ENCODE measurements at places on chromosomes 1 and 21.

DNA sequence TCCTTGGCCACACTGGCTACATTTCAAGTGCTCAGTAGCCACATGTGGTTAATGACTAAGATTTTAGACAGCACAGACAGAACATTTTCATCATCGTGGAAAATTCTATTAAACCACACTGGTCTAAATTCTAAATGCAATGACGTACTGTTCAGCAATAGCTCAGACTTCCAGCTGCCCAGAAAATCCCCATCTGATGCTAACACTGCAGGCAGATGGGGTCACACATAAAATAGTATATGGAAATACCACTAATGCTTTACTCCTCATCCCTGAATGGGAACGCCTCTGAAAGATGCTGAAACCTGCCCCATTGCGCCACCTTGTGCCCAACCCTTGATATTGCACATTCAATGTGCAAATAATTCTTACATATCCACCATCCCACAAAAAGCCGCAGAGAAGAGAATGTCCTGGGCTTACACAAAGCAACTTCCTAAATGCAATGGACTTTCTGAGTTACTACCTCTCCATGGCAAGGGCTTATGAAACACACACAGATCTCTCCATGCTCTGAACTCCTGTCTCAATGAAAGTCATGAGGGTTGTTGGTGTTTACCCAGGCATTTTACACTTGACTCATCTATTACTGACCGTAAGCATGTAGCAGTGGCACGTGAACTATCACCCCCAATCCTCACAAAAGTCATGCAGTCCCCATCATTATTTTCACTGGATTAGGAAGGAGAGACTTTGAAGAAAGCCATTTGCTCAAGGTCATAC lies 20.3 kb upstream of the SLC5A9 start:
- DNase-seq: peak; percentile 42

DNA sequence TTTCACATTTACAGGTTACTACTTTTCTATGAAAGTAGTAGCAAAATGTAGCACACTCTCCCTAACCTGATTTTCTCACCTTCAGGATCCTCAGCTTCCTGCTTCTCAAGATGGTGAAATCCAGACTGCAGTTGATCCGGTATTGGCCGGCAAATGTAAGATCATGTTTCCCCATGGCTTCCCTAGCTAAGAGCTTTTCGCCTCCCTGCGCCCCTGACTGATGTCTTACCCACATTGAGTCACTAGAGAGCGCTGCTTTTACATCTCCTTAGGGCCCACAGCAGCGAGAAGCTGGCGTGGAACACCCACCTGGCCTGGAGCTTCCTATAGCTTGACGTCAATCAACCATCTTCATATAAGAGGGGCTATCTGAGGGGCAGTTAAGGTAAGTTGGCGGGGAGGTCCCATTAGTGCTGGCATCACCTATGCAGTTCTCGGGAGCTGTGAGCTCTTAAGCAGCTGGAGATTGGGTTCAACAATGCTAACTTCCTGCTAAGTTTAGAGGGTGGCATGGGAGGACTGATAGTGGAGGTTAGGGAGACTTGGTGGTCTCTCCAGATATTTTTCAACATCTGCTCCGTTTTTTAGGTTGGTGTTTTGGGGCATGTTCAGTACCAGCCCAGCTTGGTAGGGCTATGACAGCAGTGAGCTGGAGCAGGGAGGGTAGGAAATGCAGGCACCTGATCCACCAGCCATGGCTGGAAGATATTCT lies 5.5 kb downstream of the PTPN7 start:
- peak; percentile 54 for DNase-seq

DNA sequence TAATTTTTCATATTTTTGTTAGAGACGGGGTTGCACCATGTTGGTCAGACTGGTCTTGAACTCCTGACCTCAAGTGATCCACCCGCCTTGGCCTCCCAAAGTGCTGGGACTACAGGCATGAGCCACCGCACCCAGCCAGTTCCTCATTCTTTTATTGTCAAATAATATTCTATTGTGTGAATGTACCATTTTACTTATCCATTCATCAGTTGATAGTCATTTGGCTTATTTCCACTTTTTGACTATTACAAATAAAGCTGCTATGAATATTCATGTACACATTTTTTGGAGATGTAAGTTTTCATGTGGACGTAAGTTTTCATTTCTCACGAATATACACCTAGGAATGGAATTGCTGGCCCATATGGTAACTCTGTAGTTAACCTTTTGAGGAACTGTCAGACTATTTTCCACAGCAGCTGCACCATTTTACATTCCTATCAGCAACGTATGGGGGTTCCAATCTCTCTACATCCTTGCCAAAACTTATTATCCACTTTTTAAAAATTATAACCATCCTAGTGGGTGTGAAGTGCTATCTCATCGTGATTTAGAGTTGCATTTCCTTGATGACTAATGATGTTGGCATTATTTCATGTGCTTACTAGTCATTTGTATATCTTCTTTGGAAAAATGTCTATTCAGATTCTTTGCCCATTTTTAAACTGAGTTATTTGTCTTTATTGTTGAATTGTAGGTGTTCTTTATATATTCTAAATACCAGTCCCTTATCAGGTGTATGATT lies 12.7 kb downstream of the PACC1 start:
- no peak for DNase-seq

- no peak for DNase-seq
These were observed 340.3 kb downstream of the BRINP2 start for GRCh38 chr1:177511036-177511435.

DNA sequence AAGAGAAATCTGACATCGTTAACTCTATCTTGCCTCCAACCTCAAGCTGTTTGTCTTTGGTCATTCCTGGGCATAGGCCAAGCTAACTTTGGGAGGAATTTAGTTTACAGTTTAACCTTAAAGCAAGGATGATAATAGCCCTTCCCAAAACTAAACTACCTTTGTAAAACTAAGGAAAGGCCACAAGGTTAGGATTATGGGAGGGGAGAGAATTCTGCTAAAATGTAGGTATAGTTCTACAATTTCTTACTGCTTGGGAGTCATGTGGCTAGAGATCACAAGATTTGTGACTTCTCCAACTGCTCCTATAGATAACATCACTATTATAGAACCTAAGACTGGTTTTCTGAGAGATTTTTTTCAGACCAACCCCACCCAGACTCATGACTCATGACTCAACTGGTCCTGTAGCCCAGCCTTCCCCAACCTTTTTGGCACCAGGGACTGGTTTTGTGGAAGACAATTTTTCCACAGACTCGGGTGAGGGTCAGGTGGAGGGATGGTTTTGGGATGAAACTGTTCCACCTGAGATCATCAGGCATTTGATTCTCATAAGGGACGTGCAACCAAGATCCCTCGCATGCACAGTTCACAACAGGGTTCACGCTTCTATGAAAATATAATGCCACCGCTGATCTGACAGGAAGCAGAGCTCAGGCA lies 70.7 kb upstream of the MUTYH start:
- DNase-seq: no peak

DNA sequence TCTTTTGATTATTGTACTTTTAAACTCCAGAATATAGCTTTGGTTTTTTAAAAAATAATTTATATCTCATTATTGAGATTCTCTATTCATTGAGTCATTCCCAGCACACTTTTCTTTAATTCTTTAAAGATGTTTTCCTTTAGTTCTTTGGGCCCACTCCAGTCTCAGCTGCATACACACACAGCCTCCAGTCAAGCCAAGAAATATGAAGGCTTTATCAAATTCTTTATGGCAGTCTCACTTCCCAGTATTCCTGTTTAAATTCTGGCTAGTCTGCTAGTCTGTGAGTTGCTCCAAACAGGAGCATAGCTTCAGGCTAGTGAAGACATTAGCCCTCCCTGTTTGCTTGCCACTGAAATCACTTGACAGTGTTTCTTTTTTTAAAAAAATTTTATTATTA lies 61.2 kb downstream of the CRP start:
- no peak for DNase-seq

GRCh38 chr21:22250355-22250754 lies 1252.1 kb downstream of the NCAM2 start:
- no peak for DNase-seq

DNA sequence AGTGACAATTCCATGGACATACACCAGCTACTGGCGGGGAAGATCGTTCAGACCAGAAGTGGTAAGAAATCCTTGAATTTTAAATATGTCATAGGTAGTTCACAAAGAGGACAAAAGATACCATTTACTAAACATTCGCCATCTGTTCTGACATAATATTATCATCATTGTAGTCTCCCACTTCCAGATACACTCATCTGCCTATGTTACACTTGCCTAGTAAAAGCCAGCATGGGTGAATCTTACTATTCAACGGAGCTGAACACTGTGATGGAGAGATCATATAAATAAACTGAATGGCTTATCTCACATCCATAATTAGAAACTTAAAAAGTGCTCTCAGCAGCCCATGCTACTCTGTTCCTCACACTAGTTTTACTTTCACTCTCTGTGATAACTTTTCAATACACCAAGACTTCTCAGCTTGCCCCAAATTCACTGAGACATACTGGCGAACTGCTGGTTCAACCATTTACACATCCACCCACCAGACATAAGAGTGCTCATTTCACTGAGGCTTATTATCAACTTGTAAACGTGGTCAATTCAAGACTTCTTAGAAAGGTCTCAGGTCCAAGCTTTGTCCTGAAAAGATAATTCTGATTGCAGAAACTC lies 463 bp upstream of the PRRC2C start:
- no peak for DNase-seq

DNA sequence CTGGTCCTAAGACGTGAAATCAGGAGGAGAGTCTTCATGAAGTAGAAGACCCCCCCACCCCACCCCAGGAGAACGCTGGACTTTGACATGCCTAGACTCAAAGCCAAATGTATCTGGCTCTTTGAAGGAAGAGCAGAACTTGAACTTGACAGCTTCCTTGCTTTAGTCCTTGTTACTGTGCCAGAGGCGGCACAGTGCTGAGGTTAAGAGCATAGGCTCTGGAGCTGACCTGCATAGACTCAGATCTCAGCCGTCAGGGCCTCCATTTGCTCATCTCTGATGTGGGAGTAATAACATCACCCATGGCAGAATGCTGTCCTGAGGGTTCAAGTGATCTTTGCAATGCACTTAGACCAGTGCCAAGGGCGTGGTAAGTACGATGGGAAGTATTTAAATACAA lies 39.0 kb downstream of the COL6A1 start:
- DNase-seq: no peak

DNA sequence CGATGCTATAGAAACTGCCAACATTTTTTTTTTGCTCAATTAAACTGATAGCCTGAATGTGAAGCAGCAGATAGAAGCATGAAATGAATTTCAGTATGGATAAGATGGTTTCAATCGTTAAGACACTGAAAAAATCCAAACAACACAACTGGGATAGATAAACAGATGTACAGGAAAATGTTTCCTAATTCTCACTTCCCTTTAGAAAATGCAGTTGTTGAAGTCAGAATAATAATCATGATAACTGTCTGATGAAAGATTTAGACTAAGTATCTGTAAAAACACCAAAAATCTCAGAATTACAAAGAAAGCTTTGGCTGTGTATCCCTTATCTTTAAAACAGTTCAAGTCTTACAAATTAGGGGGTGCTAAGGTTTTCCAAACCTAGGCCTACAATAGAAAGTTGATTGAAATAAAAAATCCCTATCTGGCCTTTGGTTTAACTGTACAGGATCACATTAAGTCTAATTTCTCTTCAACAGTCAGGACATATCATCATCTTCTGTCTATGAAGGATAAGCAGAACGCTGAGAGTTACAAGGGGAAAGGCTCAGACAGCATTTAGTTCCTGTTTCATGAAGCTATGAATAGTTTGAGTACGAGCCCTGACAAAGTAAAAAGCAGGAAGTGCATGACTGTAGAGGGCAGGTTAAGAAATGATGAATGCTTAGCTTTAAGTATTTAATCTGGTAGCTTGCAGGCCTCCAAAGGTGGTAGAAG lies 203.2 kb downstream of the APP start:
- no peak for DNase-seq

- DNase-seq: no peak
These were observed 88.5 kb downstream of the ELAVL4 start for GRCh38 chr1:50197216-50197615.

GRCh38 chr1:93559045-93559444 lies 111.1 kb downstream of the FNBP1L start:
- DNase-seq: no peak

- no peak for DNase-seq
These were observed 154.8 kb upstream of the POU3F1 start for GRCh38 chr1:38201431-38201830.

All from activated naive CD4-positive, alpha-beta T cell treated with Interleukin-2 at 50 U/mL for 16 hours (primary cell).